ENCODE measurements at places on chromosomes 16 and 17.
A peak's percentile ranks its signal among the peaks of the same experiment; 100 is the strongest.

DNA sequence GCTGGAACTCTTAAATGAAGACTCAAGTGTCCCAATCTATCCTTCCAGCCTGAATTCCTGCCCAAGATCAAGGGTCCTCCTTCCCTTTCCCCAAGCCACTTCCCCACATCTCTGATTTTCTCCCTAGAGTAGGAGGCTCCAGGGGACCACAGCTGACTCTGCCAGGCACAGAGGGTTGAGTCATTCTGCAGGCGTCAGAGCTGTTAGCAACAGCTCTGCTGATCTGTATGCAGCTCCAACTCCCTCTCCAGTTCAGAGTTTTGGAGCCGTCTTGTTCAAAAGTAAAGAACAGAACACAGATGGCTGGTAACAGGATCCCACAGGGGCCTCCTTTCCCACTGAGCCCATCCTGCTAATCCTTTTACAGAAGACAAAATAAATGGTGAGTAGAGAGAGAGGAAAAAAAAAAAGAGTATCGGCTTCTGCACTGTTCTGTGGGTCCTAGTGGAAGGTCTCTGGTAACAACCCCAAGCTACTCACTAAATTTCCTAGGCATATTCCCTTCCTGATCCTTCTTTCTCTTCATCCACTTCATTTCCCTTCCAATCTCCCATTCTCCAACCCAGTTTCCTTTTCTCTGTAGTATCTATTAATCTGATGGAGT is 13.4 kb upstream of the TAOK1 start:
- no peak for DNase-seq

GRCh38 chr16:15576960-15577958 is 65.7 kb downstream of the MARF1 start:
- no peak for DNase-seq

- no peak for DNase-seq
These were observed 56.7 kb downstream of the ZNF423 start for GRCh38 chr16:49799172-49799571.

GRCh38 chr17:40341808-40342503 is 22.6 kb downstream of the GJD3 start:
- peak; percentile 88 for DNase-seq

- DNase-seq, result no peak
These were observed 27.0 kb downstream of the MRTFB start for GRCh38 chr16:14098081-14098480.

All from HuH-7 (cell line).